ENCODE measurements at places on chromosomes 16 and 17. TPM values are rescaled to one million over a fixed set of nuclear protein-coding genes. Genes with fewer than 3 reads are reported as not detected.

Gene MYCBPAP
- 0.94 TPM for total RNA-seq

Gene CTRB1
- not detected for total RNA-seq

Gene PSMD7
- 142 TPM for total RNA-seq

Gene TMEM238L
- not detected for total RNA-seq

Gene TMEM132E
- not detected for total RNA-seq

Gene ABCC11
- total RNA-seq = 0.06 TPM

Gene SLC13A5
- total RNA-seq = 0.15 TPM

Gene ZP2
- not detected for total RNA-seq

Gene RRAD
- 12.0 TPM for total RNA-seq

Gene TBC1D3E
- not detected for total RNA-seq

Gene PLCD3
- 216 TPM for total RNA-seq

Gene ALOX12
- total RNA-seq = not detected

Gene TBC1D26
- total RNA-seq = not detected

Gene SLC5A11
- total RNA-seq = 0.66 TPM

Gene PMFBP1
- total RNA-seq = 0.19 TPM

Gene FBF1
- total RNA-seq = 11.1 TPM

Data from A549 treated with CpdA at 1 μM for 4 hours (cell line).